ENCODE measurements at places on chromosomes 7 and 10.

DNA sequence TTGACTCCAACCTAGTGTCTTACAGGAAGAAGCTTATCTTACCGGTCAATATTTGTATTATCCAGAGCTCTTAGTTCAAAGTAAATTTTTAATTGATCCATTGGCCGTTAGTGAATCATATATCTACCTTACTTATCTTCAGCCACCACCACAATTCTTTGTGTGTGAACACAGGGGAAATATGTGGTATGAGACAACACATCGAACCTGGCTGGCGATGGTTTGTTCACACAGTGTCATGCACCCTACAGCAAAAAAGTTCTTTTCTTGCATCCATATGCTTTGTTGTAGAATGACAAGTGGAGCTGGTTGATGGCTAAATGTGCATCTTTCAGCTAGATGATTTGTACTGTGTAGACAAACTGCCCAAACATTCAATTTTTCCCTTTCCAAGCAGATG, 65.8 kb downstream of the ARID5B start:
- no peak for DNase-seq

DNA sequence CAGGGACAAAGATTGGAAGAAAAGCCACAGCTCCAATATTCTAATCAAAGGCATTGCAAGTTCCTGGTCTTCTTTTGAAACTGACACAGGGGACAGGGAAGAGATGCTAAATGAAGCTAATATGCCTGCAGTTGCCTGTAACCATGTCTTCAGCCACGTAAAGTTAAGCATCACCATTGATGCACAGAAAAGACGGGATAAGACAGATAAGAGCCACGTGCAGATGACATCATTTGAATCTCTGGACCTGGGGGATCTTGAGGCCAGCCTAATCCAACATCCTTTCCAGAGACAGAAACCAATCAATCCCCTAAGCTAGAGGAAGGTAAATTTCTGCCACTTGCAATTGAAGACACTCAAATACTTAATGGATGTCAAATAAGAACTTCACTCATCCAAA, 93.4 kb downstream of the PIP4K2A start:
- no peak for DNase-seq

DNA sequence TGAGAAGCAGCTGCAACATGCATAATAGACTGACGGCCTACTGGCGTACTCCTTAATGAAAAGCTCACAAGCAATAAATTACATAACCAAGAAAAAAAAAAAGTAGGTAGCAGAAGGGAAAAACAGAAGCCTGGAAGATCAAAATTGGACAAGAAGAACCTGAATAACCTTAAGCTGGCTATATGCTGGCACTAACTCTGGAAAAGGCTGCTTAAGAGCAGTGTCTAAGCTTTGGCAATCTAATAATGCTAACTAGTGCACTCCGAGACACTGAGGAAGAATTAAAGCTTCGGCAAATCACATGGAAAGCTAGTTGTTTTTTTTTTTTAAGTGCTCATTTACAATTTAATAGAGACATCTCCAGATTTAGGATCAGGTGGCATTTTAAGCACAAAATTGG, 441.9 kb downstream of the PARD3 start:
- DNase-seq = no peak

DNA sequence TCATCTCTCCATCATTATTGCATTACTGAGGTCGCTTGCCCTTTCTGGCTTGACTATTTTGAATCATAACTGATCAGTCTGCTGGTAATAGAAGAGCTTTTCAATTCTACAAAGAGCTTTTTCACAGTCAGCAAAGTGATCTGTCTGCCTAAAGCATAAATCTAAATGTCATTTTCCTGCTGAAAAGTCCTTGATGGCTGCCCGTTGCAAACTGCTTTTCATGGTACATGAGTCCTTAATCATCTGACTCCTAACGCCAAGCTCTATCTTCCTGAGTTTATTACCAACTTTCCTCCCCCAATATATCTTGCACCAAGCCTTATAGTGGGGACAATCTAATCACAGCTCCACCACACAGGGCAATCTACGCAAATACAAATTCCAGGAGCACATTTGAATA, 39.8 kb downstream of the THSD7A start:
- no peak for DNase-seq

DNA sequence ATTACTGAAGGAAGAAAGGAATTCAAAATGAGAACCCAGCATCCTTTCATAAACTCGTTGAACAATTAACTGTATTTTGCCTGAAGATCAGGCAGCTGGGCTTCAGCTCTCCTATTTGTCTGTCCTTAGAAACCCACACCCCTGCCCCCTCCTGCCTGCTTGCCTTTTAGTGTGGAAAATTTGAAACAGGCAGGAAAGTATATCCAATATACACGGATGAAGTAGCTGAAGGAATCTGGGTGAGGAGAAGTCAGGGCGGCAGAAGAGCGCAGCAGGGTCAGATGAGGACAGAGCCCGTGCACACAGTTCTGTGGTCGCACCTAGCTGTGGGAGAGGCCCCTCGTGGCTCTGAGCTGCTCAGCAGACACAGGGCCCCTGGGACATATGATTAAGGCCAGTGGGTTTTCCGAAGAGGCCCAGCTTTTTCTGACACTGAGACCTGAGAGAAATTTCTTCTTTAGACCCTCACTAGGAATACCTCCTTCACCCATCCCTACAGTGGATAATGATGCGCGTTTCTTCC, 87.9 kb downstream of the ACTR3B start:
- no peak for DNase-seq
